ENCODE measurements at places on chromosomes 3 and 15.

GRCh38 chr3:167650459-167650858, 3.3 kb downstream of the WDR49 start:
- DNase-seq, result no peak

- no peak for DNase-seq
Observed at GRCh38 chr3:13070391-13071070, 2.7 kb downstream of the IQSEC1 start.

DNA sequence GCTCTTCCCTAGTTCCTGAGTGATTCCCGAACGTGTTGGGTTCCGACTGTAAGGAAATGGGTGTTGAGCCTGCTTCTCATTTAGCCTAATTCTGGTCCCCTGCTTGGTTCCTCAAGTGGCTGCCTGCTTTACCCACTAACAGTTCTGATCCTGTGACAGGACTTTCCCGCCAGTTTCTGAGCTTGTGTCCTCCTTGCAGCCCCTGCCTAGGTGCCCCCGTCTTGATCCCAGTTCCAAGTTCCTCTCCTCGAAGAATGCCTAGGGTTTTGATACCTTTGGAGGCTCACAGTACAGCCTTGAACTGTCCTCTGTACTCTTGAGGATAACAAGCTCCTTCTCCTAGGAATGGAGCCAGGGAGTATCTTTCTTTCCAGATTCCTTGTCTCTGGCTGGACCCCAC, 12.0 kb upstream of the RASGRF1 start:
- DNase-seq, result no peak

GRCh38 chr3:39052583-39052982, 767 bp downstream of the WDR48 start:
- no peak for DNase-seq

- peak; percentile 79 for DNase-seq
Observed at GRCh38 chr3:155418407-155418806, 124.9 kb upstream of the STRIT1 start.

- no peak for DNase-seq
Observed at GRCh38 chr3:101722394-101723173, 1.8 kb upstream of the CEP97 start.

GRCh38 chr3:32349184-32349583, 42.5 kb upstream of the CMTM7 start:
- DNase-seq, result no peak

- no peak for DNase-seq
Observed at GRCh38 chr15:100593431-100593830, 8.6 kb downstream of the LINS1 start.

GRCh38 chr3:160390565-160391138, 8.4 kb downstream of the IFT80 start:
- DNase-seq, result no peak

DNA sequence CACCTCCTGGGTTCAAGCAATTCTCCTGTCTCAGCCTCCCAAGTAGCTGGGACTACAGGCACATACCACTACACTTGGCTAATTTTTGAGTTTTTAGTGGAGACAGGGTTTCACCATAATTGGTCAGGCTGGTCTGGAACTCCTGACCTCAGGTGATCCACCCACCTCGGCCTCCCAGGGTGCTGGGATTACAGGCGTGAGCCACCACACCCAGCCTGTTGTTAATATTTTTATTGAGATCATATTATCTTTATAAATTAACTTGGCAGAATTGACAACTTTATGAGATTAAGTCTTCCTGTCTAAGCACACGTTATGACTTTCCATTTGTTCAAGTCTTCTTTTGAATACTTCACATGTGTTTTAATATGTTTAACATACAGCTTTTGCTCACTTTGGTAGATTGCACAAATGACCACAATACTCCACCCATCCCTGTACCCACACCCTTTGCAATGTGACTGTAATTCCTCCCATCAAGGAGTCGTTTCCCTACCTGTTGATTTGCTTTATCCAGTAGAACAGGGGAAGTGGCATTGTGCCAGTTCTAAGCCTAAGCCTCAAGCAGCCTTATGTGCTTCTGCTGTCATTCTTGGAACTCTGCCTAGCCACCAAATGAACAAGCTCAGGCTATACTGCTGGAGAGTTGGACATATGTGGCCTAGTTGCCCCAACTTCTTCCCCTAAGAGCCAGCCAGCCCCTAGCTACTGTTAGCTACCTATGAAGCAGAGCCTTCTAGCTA, 8.2 kb downstream of the XYLB start:
- DNase-seq, result peak; percentile 28

DNA sequence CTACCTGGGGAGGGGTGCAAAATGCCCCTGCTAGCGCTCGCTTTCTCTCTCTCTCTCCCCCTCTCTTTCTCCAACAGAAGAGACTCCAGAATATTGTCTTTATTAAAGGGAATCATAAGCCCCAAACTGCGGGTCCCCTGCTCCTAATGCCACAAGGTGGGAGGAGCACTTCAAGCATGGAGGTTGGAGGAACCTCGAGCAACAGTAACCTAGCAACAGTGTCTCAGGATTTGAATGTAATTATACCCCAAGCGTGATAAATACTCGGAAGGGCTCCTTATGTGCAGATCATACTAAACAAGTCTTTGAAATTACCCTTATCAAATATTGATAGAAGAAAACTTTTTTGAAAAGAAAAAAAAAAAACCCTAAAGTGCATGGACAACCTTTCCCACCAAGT, 582.2 kb upstream of the PPP2R3A start:
- DNase-seq, result no peak

DNA sequence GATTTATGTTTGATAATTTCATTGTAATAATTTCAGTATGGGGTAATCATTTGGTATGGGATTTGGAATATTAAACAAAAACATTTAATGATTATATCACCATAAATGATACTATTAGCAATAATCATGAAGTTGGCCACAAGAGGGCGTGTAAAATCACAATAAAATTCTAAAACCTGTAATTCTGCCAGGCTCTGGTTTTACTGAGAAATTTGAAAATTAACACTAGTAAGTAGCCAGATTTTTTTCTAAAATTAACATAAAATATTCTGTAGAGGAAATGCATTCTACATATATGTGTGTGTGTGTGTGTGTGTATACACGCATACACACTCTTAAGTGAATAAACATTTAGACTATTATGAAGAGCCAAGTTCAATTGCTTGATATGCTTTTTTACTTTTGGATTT, 40.5 kb downstream of the FEZF2 start:
- DNase-seq, result peak; percentile 5

DNA sequence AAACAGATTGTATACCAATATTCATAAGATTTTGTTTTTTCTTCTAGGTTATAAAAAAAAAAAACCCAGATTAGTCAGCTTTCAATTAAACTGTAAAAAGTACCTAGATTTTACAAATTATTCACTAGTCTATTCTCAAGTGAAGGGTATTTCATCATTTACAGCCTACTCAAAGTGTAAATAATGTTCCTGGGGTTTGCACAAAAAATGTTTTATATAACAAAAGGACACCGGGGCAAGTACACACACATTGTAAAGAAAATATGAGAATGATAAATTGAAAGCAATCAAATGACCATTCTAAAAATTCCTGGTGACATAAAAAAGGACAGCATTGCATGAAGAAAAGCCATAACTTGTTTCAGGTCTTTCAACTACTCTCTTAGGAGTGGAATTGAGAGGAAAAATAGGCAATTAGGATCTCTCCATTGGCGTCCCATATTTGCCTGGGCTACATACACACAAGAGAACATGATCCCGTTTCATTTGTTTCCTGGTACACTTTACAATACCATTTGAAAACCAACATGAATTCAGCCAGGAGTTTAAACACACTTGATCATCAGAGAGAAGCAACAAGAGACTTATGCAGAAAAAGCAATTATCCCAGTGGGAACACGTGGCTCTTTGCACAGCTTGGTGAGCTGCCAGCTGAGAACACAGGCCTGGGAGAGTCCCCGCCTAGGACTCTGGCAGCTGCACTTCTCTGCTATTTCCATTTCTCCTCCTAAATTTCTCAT, 1039.2 kb downstream of the ROBO1 start:
- DNase-seq, result peak; percentile 95

GRCh38 chr3:32709346-32709745, 24.4 kb downstream of the CNOT10 start:
- DNase-seq, result no peak

DNA sequence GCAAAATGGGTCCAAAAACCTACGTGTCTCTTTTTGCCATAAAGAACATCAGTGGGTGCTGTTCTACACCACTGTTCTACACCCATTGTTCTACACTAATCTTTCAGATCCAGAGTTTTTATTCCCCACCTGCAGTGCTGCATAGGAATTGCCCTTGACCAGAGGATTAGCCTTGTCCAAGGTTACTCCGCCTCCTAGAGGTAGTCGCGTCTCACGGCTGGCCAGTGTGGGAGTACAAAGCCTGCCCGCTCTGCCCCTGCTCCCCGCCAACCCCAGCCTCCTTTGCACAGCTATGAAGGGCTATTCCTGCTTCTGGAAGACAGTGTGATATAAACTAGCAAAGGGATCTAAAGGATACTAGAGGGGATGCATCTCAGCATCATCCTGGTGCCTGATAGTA, 222.1 kb upstream of the LMCD1 start:
- no peak for DNase-seq

DNA sequence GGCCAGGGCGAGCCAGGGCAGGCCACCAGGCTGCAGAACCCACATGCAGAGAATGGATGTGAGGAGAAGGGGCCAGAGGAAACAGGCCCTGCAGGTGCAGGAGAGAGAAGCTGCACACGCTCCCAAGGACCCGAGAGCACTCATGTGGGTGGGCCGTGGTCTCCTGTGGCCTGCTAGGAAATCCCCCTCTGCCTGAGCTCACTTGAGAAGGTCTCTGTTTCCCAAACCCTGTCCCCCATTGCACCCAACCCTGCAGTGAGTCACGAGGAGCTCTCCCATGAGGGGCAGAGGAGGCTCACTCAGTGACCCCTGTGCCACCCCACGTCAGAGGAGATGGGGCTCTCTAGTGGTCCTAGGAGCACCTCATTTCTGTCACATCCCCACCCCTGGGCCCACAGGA, 111.1 kb downstream of the KLF13 start:
- no peak for DNase-seq

DNA sequence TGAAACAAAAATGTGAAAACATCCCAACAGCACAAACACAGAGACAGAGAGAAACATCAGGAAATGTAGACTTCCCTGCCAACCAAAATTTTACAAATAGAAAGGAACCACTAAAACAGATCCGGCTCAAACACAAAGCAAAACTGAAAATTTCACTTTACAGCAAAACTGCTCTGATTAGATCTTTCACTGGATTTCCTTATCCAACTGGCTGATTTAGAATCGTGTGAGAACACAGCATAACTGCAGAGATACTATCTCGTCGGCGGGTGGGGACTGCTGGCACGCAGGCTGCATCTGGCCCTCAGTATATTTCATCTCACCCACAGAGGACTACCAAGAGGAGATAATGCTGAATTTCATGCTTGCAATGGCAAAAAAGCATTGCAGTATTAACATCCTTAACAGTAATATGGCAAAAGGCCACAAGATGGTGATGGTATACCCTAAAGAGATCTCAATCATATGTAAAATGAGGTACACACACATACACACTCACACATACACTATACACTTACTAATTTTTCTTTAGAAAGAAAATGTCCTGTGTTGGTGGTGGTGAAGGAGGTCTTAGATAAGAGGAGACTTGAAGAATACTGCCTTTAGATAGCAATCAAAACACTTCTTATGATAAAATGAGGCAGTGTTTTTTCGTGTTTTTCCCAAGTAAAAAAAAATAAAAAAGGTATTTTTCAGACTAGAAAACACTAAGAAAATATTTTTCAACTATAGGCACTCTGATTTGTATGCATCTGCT, 10.6 kb upstream of the LEO1 start:
- peak; percentile 4 for DNase-seq

DNA sequence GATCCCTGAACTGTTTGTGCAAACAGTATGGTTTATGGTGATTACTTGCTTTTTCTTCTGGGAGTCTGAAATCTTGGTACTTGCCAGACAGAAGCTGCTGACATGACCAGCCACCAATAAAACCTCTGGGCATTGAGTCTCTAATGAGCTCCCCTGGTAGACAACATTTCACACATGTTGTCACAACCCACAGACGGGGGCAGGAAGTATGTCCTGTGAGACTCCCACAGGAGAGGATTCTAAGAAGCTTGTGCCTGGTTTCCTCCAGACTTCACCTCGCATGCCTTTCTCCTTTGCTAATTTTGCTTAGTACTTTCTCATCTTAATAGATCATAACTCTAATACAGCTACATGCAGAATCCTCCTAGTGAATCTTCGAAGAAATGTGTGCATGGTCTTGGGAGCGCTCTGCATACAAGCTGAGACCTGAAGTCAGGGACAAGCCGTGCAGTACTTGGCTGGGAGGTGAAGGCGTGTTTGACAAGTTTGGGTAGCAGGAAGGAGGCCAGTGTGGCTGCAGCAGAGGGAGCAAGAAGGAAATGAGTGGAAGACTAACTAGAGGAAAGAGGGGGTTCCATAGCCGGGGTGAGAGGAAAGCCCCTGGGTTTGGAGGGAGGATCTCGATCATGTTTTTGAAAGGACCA, 49.0 kb downstream of the B3GNT5 start:
- DNase-seq, result no peak

- no peak for DNase-seq
Observed at GRCh38 chr3:55750525-55750924, 263.4 kb upstream of the WNT5A start.

DNA sequence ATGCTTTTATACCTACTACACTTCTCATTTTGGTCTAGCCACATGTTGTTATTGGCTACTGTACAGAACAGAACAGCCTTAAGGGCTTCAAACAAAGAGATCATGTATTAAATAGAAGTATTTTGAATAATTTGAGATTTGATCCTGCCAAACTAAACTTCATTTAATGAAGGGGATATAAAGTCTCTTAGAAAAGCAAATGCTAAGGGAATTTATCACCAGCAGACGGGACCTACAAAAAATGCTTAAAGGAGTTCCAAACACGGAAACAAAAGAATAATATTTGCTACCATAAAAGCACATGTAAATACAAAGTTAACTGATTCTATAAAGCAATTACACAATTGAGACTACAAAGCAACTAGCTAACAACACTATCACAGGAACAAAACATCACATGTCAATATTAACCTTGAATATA, 23.6 kb upstream of the FMN1 start:
- DNase-seq, result no peak

GRCh38 chr3:83807511-83807910, 1151.3 kb upstream of the CADM2 start:
- DNase-seq, result no peak

DNA sequence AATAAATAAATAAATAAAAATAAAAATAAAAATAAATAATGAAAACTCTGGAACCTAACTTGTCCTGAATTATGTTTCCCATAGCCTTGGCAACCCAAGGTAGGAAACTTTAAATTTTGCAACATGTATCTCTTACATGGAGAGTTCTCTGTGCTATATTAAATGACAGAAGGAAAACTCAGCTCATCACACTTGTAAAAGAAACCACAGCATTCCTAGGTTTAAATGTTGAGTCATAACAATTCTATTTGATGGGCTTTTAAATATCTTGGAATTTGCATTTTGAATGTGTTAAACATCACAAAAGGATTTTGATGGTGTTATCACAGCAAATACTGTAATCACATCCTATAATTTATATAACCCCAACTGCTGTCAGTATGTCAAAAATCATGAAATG, 144.2 kb downstream of the LRTM1 start:
- no peak for DNase-seq
